ENCODE measurements at places on chromosomes 5 and 9.

GRCh38 chr9:129987047-129987446 lies 55.9 kb downstream of the FNBP1 start:
- no peak for DNase-seq

DNA sequence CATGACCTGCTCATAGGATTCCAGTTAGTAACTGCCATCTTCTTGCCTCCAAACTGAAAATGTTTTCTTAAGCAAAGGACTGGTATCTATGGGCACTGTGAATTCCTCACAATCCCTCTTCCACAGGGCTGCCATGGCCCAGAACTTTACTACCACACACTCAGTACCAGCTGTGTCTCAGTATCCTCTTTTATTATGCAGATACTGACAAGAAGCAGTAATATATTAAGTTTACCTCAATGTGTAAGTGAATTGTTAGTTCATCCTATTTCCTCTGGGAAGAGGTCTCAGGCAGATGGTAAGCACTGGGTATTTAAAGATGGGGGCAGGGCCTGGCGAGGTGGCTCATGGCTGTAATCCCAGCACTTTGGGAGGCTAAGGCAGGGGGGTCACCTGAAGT lies 320.8 kb upstream of the RFX3 start:
- no peak for DNase-seq

DNA sequence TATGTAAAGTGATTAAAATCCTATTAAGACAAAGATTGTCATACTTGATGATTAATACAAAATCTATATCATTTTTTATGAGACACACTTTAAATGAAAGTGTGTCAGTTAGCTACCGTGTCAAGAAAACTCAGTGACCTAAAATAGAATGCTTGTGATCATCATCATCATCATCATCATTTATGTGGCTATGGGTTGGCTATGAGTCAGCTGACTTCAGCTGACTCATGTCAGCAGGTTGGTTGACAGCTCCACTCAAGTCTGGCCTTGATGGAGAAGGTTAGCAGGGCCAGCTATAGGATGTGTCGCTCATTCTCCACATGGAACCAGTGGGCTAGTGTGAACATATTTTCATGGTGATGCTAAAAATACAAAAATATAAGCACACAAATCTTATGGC lies 43.8 kb upstream of the ZNF300 start:
- no peak for DNase-seq

DNA sequence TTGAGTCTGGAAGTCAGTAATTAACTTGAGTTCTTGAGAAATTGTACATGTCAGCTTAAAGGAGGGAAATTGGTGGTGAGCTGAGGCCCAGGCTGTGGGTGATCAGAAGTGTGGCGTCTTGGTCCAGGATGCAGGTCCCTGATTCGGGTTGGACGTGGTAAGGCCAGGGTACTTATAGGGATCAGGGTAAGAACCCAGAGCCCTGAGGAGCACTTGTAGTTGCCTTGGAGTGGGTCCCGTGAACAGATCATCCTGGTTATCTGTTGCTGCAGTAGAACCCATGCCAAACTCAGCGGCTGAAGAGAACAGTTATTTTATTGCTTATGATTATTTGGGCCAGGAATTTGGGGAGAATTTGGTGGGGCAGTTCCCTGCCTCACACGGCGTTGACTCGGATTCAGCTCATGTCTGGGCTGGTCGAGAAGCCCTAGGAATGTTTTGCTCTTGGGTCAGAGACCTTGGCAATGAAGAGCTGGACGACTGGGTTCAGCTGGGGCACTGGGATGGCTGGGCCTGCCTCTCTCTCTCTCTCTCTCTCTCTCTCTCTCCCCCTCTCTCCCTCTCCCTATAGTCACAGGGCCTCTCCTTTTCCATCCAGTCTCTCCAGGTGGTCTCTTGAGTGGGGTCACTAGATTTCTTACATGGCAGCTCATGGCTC lies 73.1 kb downstream of the PDZD2 start:
- no peak for DNase-seq

GRCh38 chr5:147509710-147510651 lies at the start of gene DPYSL3:
Gene DPYSL3 (minus strand): TSS chr5:147510068. CDS start chr5:147509858, 210 bp downstream.
- no peak for DNase-seq

- no peak for DNase-seq
Observed at GRCh38 chr5:141510850-141511601, 22.1 kb downstream of the PCDHGC5 start.

DNA sequence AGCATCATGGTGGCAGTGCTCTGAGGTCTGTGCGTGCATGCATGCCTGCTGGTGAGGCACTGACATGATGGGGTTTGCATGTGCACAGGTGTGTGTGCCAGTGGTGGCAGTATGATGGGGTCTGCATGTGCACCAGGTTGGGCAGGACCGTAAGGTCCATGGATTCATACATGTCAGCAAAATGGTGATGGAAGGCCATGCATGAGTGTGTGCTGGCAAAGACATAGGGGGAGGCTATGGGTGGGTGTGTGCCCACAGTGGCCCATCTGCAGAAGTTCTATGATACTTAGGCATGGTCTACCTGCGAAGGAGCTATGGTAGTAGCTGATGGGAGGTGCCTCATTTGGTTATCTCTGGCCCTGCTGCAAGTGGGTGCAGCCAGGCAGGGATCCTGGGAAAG lies 348.0 kb upstream of the TARS1 start:
- DNase-seq: no peak

DNA sequence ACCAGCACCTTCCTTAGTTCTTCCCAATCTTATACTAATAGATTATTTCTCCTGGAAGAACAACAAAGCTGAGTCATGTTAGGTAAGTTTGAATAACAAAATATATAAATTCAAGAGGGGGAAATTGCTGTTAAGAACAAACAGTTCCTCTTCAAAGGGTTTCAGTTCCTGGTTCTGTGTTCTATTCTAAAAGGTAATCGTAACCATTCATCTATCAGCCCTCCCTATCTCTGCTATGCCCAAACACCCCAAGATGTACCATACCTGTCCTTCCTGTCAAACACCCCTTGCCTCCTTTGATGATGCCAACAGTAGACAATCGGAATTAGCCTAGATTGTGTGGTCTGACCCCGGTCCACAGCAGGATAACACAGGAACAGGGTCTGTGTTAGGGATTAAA lies 4.2 kb upstream of the RNF180 start:
- DNase-seq: no peak

DNA sequence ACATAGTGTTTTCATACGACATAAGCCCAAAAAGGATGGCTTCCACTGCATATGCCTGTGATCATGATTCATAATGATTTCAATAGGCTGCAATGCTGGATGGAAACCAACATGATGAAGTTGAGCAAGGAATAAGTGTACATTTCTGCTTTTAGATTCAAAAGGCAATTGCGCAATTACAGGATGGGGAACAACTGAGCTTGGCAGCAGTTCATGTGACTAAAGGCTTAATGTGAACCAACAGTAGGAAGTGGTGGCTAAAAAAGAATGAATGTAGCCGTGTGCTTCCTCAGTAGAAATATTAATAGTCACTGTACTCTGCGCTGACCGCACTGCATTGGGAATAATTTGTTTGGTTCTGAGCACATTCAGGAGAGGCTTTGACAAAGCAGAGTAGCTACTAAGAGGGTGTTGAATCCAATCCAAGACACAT lies 51.2 kb downstream of the SLC1A3 start:
- DNase-seq: peak; percentile 98

- no peak for DNase-seq
Observed at GRCh38 chr5:168408561-168409305, 77.5 kb upstream of the RARS1 start.

GRCh38 chr5:1846583-1846982 lies 36.1 kb downstream of the IRX4 start:
- DNase-seq: no peak

- no peak for DNase-seq
Observed at GRCh38 chr5:923281-923873, 30.7 kb downstream of the TRIP13 start.

GRCh38 chr9:16068476-16068875 lies 515.6 kb downstream of the CCDC171 start:
- DNase-seq: no peak

GRCh38 chr9:6590772-6591384 lies 54.7 kb downstream of the GLDC start:
- no peak for DNase-seq

DNA sequence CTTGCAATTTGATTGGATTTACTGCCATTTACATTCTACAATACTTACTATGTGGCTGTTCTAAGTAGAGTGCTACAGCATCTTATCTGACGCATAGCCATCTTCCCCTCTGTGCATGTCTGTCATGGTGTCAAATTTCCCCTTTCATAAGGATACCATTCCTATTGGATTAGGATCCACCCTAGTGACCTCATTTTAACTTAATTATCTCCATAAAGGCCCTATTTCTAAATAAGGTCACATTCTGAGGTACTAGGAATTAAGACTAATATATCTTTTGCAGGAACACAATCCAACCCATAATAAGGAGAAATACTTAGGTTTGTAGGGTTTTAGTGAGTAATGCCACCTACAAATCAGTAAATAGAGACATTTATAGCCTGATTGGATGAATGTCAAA lies 268.0 kb downstream of the ADAMTSL1 start:
- no peak for DNase-seq

Measured in AG04449 (cell line).